ENCODE measurements at places on chromosomes 6 and 20.

DNA sequence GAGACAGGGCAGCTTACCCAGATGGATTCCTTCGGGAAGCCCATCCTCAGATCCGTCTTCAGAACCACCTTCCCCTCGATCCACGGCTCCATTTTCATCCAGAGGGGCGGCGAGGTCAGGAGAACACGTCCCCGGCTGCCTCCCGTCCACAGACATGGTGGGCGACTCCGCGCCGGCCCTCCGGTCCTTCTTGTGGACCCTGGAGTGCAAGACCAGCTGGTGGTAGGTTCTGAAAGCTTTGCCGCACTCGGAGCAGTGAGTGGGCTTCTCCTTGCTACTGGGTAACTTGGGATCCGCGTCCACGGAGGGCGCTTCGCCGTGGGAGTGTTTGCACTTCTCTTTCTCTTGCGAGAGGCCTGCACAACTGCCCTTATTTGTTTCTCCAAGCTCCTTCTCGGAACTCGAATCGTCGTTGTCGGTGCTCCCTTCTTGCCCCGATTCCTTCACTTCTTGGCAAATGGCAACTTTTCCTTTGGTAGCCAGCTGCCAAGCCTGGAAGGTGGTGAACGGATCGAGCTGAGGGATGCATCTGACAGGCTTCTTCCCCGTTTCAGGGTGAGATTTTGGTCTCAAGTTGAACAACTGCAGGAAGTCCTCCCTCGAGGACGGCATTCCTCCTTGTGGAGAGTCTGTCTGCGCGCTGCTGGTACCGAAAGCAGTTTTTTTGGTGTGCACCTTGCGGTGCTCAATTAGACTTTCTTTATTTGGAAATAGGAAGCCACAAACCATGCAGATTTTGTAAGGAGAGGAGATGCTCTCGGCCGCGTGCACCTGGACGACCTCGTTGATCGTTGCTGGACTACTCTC lies 12.0 kb downstream of the ZNF217 start:
- DNase-seq = no peak

DNA sequence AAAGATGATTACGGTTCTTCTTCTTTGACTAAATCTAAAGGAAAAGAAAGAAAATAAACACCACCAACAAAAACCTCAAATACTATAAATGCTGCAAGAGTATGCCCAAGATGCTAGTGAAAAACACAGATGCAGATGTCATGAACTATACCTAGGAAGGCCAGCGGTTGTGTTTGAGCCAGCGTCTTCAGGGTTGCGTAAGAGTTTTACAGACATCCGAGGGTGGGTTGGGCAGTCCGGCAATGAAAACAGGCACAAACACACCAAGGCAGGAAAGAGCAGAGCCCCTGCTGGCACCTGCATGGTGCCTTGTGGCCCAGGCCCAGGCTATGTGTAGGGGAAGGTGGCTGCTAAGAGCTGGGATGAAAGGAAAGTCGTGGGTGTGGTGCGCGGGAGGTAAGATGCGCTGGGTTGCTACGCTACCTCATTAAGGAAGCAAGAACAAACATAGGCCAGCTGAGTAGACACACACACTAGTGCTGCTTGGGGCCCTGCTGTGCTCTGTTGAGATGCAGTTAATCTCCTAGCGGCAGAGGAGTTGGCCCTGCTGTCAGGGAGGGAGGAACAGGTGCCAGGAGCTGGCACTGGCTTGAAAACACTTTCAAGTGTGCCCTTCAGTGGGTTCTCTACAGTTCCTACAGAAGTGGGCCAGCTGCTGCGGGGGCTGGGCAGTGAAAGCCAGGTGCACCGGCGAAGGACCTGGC lies 170.2 kb upstream of the PLN start:
- DNase-seq = no peak

DNA sequence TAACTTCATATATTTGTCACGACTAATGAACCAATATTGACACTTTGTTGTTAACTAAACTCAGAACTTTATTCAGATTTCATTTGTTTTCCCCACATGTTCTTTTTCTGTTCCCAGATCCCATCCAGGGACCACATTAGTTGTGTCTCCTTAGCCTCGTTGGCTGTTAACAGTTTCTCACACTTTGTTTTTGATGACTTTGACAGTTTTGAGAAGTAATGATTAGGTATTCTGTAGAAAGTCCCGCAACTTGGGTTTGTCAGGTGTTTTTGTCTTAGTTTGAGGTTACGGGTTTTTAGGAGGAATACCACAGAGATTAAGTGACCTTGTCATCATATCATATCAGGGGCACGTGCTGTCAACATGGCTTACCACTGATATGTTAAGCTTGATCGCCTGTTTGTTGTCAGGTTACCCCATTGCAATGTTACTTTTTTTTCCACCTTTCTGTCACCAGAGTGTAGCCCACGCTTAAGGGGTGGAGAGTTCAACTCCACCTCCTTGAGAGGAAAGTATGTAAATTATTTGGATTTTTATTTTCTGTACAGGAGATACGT lies 32.9 kb downstream of the MAP3K4 start:
- DNase-seq = no peak

DNA sequence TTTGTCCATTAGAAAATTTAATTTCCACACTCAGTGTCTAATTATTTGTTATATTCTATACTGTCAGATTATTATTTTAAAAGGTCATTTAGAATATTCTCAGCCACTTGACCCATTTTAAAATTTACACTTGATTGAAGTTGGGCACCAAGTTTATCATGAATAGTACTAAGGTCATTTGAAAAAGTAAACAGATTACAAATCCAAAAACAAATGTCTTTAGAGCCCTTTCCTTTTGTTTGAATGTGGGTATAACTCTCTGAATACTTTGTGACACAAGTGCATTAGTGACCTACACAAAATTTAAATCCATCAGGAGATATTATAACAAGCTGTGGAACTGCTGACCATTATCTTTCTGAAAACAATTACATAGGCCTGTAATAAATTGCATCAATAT lies 11.3 kb downstream of the HIVEP2 start:
- DNase-seq = no peak

Data from CD8-positive, alpha-beta T cell (primary cell).